ENCODE measurements at places on chromosomes 11 and 22. TPM values are rescaled to one million over a fixed set of nuclear protein-coding genes. Genes with fewer than 3 reads are reported as not detected.
A peak's percentile ranks its signal among the peaks of the same experiment; 100 is the strongest.

- H3K4me3 ChIP-seq: no peak overlapping the region
- no peaks in the 10 kb centered on the region for H3K27me3 ChIP-seq
- no peak overlapping the region for H3K27ac ChIP-seq
- DNase-seq: peak; percentile 65
Measured at GRCh38 chr11:129950101-129951091, 52.2 kb downstream of the PRDM10 start.

FIBP gene
- total RNA-seq: 119 TPM

DNA sequence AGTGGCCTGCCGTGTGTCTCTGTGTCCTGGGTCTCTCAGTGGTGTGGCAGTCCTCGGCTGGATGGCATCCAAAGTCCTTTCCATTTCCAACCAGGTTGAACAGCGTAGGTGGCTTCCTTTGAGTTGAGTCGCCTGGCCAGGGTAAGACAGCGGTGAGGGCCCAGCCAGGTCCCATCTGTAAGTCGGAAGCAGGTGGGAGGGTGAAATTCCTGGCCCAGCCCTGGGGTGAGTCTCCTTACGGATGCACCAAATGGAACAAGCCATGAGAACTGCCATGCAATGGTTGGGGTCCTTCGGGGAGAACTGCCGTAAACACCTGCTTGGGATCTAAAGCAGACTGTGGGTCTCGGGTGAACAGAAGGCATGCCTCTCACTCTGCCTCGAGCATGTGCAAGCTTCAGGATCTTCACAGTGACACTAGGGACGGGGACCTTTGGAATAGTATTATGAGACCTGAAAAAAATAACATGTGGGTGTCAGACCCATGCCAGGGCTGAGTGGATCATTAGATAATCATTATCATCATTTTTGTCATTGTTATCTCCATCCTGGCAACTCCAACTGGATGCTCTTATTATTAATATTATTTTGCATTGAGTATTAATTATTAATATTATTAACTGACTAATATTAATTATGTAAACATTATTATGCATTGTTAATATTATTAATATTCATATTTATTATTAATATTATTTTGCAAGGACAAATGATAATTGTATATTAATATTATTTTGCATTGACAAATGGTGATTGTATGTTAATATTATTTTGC is 57.7 kb upstream of the LINC01488 start:
- DNase-seq: no peak
- no peaks in the 10 kb centered on the region for H3K27me3 ChIP-seq
- no peaks in the 10 kb centered on the region for H3K36me3 ChIP-seq
- H3K4me3 ChIP-seq: no peak overlapping the region
- H3K27ac ChIP-seq: no peak overlapping the region

SEC14L6 gene
- total RNA-seq: not detected

- H3K36me3 ChIP-seq: no peaks in the 10 kb centered on the region
- H3K27me3 ChIP-seq: no peaks in the 10 kb centered on the region
- H3K4me1 ChIP-seq: peaks cover 32% of the 10 kb centered on the region
Measured at GRCh38 chr11:125262830-125263218, 98.3 kb downstream of the PKNOX2 start.

DNA sequence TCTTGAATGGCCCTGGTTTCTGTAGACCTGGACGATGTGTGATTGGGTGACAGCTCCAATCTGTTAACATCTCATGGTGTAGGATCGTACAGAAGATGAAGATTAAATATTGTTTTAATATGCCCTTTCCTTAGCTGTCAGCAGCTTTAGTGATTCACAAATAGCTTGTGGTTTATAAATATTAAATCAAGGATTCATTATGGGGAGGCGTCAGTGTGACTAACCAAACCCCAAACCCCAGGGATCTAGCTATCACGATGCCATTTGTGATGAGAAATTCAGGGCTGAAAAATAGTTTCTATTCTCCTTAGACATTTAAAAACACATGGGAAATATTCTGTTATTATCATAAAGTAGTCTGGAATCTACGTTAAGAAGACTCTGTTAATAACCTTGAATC is 73.4 kb downstream of the NCAM1 start:
- H3K36me3 ChIP-seq: no peaks in the 10 kb centered on the region
- H3K27me3 ChIP-seq: no peaks in the 10 kb centered on the region
- no peak for DNase-seq
- H3K4me1 ChIP-seq: no peaks in the 10 kb centered on the region
- H3K4me3 ChIP-seq: no peak overlapping the region

DNA sequence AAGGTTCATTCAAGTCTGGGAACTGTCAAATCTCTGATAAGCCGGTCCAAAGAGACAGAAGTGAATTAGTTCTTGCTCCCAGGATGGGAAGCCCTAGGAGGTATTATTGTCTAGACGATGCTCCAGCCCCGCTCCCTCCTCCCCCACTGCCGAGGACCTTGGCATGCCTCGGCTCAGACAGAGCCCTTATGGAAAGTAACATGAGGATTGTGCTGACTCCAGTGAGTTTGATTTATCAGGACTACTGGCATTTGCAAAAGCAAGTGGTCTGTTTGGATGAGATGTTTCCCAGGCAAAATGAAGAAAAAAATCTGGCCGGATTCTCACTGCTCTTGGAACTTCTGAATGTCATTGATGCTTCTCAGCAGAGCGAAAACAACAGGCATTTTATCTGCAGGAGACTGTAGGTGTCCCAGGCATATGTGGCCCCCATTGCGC is 341.0 kb downstream of the ETS1 start:
- no peak overlapping the region for H3K4me3 ChIP-seq
- H3K27me3 ChIP-seq: no peaks in the 10 kb centered on the region
- H3K27ac ChIP-seq: peak overlapping the region; percentile 28
- peaks cover 7% of the 10 kb centered on the region for H3K4me1 ChIP-seq

NLRP6 gene
- total RNA-seq: not detected

- H3K36me3 ChIP-seq: no peaks in the 10 kb centered on the region
- no peak overlapping the region for H3K27ac ChIP-seq
- H3K4me1 ChIP-seq: no peaks in the 10 kb centered on the region
- H3K27me3 ChIP-seq: peaks cover 36% of the 10 kb centered on the region
Measured at GRCh38 chr11:116502641-116503061, 270.1 kb downstream of the BUD13 start.

DNA sequence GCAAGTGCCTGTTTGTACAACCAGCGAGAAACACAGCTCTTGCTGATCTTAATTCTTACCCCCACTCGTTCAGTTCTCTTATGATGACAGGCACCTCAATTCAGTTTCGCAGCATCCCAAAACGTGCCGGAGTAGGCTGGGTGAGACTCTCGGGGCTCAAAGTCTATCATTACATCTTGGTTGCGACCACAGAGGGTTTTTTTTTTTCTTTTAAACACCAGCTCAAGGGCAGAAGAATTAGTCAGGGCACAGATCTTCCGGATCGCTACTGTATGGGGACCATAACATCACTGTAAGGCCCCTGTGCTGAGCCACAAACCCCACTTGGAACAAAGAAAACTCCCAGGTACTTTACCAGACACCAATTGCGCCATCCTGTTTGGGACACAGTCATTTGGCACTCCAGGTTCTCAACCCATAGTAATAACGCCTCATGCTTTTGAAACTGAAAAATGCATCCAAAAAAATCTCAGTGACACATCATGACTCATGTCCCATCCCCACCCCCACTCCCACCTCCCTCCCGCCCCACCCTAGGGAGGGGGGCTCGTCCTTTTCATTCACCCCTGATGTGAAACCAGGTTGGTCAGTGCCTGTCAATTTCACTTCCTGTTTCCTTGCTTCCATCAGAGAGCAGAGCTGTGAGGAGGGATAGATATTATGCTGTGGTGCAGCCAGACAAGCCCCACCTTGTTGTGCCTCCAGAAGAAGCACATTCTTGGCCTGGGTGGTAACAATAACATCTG is 41.0 kb upstream of the CD5 start:
- H3K27me3 ChIP-seq: peaks cover 18% of the 10 kb centered on the region
- no peak overlapping the region for H3K27ac ChIP-seq
- H3K4me1 ChIP-seq: peaks cover 1% of the 10 kb centered on the region
- H3K4me3 ChIP-seq: no peak overlapping the region
- H3K36me3 ChIP-seq: no peaks in the 10 kb centered on the region

GRCh38 chr11:68872216-68873003 is 30.7 kb upstream of the CPT1A start:
- H3K27me3 ChIP-seq: peaks cover 27% of the 10 kb centered on the region
- H3K36me3 ChIP-seq: no peaks in the 10 kb centered on the region
- peaks cover 1% of the 10 kb centered on the region for H3K4me1 ChIP-seq
- no peak overlapping the region for H3K4me3 ChIP-seq

THY1 gene
- total RNA-seq: 703 TPM

DNA sequence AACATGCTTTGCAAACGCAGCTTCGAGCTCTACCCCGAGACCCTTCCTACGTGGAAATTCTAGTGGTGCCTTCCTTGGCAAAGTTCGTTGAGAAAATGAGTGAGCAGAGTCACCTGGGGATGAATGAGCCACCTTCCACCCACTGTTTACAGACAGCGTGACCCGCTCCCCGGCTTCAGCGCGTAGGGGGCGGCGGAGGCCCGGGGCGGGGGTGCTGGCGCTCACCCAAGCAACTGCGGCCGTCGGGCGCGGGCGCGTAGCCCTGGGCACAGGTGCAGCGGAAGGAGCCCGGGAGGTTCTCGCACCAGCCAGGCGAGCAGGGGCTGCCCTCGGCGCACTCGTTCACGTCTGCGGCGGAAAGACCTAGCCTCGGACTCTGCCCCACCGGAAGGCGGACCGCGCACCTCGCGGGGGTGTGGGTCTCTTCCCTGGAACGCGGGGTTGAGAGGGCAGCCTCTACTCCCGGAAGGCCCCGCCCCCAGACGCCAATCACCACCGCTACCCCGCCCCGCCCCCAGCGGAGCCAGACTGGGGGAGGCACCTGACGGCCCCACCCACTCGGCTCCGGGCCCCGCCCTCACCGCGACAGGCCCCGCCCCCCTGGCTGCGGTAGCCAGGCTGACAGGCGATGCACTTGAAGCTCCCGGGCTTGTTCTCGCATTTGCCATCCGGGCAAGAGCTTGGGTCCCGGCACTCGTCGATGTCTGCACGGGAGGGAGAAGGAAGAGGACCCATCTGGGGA is 11.8 kb downstream of the LTBP3 start:
- H3K4me1 ChIP-seq: peaks cover 2% of the 10 kb centered on the region
- H3K27ac ChIP-seq: no peak overlapping the region
- no peak overlapping the region for H3K4me3 ChIP-seq

- H3K4me1 ChIP-seq: peaks cover 10% of the 10 kb centered on the region
- H3K27me3 ChIP-seq: no peaks in the 10 kb centered on the region
- no peak for DNase-seq
- H3K27ac ChIP-seq: no peak overlapping the region
- H3K36me3 ChIP-seq: peaks cover 31% of the 10 kb centered on the region
Measured at GRCh38 chr22:20937031-20937793, 20.0 kb downstream of the CRKL start.

TMPRSS5 gene
- under 0.01 TPM for total RNA-seq

GRCh38 chr11:108891909-108892511 is 227.1 kb downstream of the DDX10 start:
- no peaks in the 10 kb centered on the region for H3K27me3 ChIP-seq
- H3K27ac ChIP-seq: no peak overlapping the region
- H3K36me3 ChIP-seq: no peaks in the 10 kb centered on the region
- no peak overlapping the region for H3K4me3 ChIP-seq

DNA sequence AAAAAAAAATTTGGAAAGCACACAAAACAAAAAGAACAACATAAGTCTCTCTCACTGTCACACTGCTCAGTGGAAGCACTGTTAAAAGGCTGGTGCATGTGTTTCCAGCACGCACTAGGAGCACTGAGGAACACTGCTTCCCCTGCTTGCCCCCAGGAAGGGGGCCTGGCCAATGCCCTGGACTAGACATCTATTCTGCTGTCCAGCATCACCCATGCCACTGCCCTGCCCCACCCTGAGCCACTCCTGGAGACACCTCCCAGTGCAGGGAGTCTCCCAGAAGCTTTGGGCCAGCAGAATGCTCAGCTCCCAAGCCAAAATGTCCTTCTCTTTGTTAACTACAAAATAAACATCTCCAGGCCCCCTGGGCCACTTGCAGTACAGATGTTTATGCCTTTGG is 49.7 kb upstream of the EMID1 start:
- H3K4me1 ChIP-seq: no peaks in the 10 kb centered on the region
- no peak for DNase-seq
- no peak overlapping the region for H3K4me3 ChIP-seq
- H3K27me3 ChIP-seq: peaks cover 2% of the 10 kb centered on the region
